Nasal cavity respiratory epithelium epithelial cell of viscerocranial mucosa (primary cell): ENCODE measurements at places on chromosomes 12 and 14. TPM values are rescaled to one million over a fixed set of nuclear protein-coding genes. Genes with fewer than 3 reads are reported as not detected.

Gene LRRC10
- total RNA-seq: not detected in 2 replicates

Gene NTF3
- total RNA-seq: not detected in 2 replicates

Gene RNF34
- total RNA-seq: 69.0 and 70.8 TPM in 2 replicates

Gene B4GALNT3
- total RNA-seq: 4.7 and 22.9 TPM in 2 replicates

Gene NEDD8
- total RNA-seq: 127 and 135 TPM in 2 replicates

Gene SLCO1A2
- not detected in 2 replicates for total RNA-seq

Gene PRICKLE1
- 0.68 and 3.8 TPM in 2 replicates for total RNA-seq

Gene KRT7
- 655 and 771 TPM in 2 replicates for total RNA-seq

Gene ZDHHC22
- total RNA-seq: not detected in 2 replicates

Gene TOMM20L
- total RNA-seq: not detected in 2 replicates

Gene CCDC198
- total RNA-seq: not detected in 2 replicates

Gene KLRG1
- under 0.01 and 0.21 TPM in 2 replicates for total RNA-seq

Gene PTPRO
- under 0.01 and 0.07 TPM in 2 replicates for total RNA-seq
